RWPE2 (cell line): ENCODE measurements at places on chromosomes 7 and 10.

GRCh38 chr10:97466755-97467154 lies 20.8 kb downstream of the ZDHHC16 start:
- DNase-seq: no peak

DNA sequence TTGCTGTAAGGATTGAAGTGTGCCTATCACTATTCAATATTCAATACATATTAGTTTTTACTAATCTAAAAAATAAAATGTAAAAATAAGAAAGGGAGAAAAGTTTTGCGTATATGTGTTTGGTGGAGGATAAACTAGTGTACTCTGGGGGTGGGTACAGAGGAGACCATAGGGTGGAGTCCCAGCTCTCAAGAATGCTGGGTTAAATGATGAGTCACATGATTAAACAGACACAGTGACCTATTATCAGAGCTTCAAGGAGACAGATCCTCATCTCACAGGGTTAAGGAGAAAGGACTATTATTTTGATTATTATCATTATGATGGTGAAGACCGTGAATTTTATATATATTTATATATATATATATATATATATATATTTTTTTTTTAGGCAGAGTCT lies 77.5 kb downstream of the AFAP1L2 start:
- no peak for DNase-seq

DNA sequence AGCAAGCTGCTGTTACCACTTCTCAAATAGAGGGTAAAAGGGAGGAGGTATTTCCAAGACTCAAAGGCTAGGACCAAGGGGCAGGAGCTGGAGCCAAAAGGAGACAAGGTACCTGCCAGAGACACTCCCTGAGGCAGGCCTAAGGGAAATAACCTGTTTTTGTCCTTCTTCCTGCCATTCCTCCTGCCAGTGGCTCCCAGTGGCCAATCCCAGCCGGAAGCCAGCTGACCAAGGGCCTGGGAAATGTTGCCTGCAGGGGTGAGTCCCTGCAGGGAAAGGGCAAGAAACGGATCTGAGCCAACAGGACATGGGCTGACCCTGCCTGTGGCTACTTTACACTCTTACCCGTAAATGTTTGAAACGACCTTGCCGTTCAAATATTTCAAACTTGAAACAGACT lies 3.5 kb downstream of the CYTH3 start:
- DNase-seq: no peak

DNA sequence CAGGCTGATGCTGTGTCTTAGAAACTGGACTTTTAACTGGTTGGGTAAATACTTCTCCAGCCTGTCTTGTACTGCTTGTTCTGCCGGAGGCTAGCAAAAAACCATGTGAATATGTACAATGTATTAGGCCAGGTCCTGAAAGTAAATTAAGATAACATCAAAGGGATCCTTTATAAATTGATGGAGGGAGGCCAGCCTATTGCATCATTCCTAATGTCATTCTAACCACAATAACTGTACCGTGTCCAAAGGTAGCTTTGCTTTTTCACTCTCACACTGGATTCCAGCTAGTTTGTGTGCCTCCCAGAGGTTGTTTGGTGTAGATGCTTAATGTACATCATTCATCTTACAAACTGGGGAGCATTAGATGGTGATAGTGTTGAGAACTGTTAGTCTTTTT lies 91.2 kb upstream of the SEM1 start:
- DNase-seq: no peak

GRCh38 chr7:129295015-129295423 lies 70.2 kb downstream of the AHCYL2 start:
- DNase-seq: no peak

- DNase-seq: no peak
Observed at GRCh38 chr7:27925573-27926201, 185.7 kb downstream of the TAX1BP1 start.

- no peak for DNase-seq
Observed at GRCh38 chr10:50497758-50498157, 126.0 kb downstream of the SGMS1 start.

DNA sequence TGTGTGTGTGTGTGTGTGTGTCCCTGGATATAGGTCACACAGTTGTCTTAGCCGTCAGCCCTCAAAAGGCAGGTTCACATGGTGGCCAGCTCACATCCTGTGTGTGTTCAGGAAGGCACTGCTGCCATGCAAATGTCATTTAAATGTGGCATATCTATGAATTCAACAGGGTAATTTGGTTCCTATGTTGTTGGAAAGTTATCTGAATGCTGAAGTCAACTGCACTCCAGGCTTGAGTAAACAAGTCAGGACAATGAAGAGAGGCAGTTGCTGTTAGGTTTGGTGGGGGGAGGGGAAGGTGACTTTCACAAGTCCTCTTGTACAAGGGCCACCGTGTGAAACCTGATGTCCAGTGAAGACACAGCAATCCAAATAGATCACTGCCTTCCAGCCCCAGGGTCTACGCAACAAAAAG lies 61.1 kb downstream of the PTPRE start:
- no peak for DNase-seq

DNA sequence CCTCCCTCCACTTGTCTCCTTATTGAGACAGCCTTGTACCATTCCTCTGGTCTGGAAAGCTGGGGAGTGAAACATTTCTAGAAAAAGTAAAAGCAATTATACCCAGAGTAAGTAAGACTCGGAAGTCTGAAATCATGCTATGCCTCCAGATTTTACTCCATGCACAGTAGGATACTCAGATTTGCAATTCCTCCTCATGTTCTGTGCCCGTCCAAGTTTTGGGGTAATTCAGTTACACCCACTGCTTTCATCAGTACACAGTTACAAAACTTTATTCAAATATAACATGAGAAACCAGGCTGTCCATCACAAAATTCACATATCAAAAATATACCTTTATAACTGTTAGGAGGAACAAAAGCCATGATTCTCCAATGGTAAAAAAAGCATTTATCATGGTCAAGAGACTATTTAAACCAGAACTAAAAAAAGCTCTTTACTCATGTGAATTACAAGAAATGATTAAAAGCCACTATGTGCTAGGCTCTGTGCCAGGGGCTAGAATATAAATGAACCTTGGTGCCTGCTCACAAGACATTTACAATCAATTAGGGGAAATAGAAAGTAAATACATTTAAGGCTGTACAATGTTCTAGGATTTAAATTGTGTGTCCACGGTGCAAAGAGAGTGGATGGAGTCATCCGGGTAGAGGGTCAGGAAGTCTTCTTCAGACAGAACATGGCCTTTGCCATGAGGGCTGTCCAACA lies 320.2 kb downstream of the ELMO1 start:
- no peak for DNase-seq
